Activated naive CD8-positive, alpha-beta T cell treated with anti-CD3 and anti-CD28 coated beads for 36 hours (primary cell): ENCODE measurements at places on chromosomes 5 and 9. TPM values are rescaled to one million over a fixed set of nuclear protein-coding genes. Genes with fewer than 3 reads are reported as not detected.

- DNase-seq: no peak
- H3K4me1 ChIP-seq: peaks cover 14% of the 10 kb centered on the region
- peaks cover 65% of the 10 kb centered on the region for H3K27me3 ChIP-seq
Measured at GRCh38 chr9:96222132-96222531, 79.8 kb downstream of the HSD17B3 start.

- no peaks in the 10 kb centered on the region for H3K27me3 ChIP-seq
- peaks cover 1% of the 10 kb centered on the region for H3K4me1 ChIP-seq
- no peaks in the 10 kb centered on the region for H3K36me3 ChIP-seq
- no peak overlapping the region for H3K4me3 ChIP-seq
- H3K27ac ChIP-seq: no peak overlapping the region
Measured at GRCh38 chr5:139523635-139524445, 37.3 kb upstream of the UBE2D2 start.

- peaks cover 36% of the 10 kb centered on the region for H3K27me3 ChIP-seq
- no peak for DNase-seq
- H3K27ac ChIP-seq: no peak overlapping the region
- H3K4me1 ChIP-seq: peaks cover 7% of the 10 kb centered on the region
Measured at GRCh38 chr5:132134384-132134783, 60.8 kb downstream of the CSF2 start.

DNA sequence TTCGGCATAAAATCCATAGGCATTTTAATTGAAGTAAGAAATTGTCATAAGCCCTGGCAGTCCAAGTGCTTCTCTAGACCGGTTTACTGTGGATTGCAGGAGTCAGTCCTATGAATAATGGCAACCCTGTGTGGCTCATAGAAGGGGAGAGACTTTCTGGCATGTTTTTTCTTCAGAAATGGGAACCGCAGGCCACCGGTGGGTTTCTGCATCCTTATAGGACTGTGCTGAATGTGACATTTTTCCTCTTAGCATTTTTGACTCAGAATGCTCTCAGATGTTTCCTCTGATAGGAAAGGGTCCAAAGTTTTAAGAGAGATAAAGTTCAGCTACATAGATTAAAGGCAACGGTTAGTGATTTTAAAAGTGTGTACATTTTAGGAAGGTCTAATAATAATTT lies 6.3 kb downstream of the DAPK1 start:
- no peak overlapping the region for H3K27ac ChIP-seq
- no peaks in the 10 kb centered on the region for H3K36me3 ChIP-seq
- no peak for DNase-seq
- peaks cover 23% of the 10 kb centered on the region for H3K27me3 ChIP-seq
- no peak overlapping the region for H3K4me3 ChIP-seq

GRCh38 chr5:54455413-54456157 lies at the start of gene HSPB3:
TSS of gene HSPB3 (plus strand) at chr5:54455699. CDS start at chr5:54455790, 91 bp downstream.
- no peaks in the 10 kb centered on the region for H3K36me3 ChIP-seq
- no peak within 1 kb of the TSS for H3K4me3 ChIP-seq
- H3K27ac ChIP-seq: no peak within 1 kb of the TSS
- peaks cover 8% of the 10 kb centered on the region for H3K27me3 ChIP-seq

DNA sequence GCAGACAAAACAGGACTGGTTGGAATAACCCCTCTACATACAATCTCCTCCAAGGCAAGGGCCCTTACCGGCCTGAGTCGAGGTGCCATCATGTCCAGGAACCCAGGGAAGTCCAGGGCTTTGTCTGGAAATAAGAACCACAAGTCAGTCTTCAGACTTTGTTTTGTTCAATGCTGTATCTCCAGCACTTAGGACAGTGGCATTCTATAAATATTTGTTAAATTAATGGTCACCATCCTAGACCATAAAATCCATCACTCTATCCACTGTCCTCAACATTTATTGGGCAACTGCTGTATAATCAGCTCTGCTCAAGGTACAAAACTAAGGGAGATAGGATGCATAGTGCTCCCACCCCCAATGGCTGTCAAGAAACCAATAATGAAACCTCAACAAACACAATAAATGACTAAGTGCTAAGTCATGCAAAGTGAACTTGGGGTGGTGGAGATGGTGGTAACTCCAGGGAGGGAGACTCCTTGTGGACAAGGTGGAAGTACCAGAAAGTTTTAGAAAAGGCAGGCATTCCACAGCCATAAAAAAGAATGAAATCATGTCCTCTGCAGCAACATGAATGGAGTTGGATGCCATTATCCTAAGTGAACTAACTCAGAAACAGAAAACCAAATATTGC lies 5.0 kb downstream of the RELL2 start:
- H3K4me3 ChIP-seq: no peak overlapping the region
- DNase-seq: no peak

DNA sequence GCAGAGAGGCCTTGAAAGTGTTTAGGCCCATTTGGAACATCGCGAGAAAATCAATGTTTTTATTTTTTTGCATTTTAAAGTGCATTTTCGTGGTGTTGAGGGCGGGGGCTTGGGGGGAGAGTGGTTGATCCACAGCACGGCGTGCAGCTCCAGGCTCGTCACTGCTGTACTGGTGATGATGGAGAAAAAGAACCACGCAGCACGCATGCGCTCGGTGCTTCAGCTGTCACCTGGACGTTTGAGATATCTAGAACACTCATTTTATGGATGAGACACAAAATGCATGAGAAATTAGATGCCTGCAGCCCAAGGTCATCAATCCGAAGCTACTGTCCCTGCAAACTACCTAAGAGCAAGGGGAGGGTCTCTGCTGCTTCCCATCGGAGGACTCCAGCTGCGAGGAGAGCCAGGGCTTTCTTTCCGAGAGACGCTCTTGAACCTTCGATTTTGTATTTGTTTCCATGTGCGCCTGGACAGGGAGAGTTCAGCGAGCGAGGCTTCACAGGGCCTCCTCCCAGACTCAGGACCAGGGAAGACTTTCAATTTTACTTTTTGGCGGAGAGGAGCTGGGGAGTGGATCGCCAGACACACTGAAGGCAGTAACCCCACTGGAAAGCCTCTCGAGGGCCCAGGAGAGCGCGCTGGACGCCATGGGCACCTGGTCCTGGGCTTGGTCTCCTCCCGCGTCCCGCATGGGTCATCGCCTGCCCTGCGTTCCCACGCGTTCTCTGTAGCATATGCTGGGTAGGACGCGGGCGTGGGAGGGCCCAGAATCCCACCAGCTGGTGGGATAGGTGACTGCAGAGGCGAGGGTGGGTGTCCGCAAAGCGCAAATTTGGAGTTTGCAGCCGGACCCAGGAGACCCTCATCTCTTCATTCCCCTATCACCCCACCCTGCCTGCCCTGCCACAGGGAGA lies 2.5 kb downstream of the DMRT2 start:
- H3K4me1 ChIP-seq: peaks cover 40% of the 10 kb centered on the region
- no peak for DNase-seq
- H3K36me3 ChIP-seq: peaks cover 4% of the 10 kb centered on the region
- peak overlapping the region; percentile 54 for H3K4me3 ChIP-seq
- peaks cover 91% of the 10 kb centered on the region for H3K27me3 ChIP-seq

The TEX48 gene
- 0.70 TPM for total RNA-seq

The HAPLN1 gene
- total RNA-seq: not detected

The CNTLN gene
- 0.68 TPM for total RNA-seq
